ENCODE measurements at places on chromosomes 6 and 20.

GRCh38 chr6:33123732-33124524 is 48.1 kb downstream of the HLA-DPB1 start:
- DNase-seq = no peak

DNA sequence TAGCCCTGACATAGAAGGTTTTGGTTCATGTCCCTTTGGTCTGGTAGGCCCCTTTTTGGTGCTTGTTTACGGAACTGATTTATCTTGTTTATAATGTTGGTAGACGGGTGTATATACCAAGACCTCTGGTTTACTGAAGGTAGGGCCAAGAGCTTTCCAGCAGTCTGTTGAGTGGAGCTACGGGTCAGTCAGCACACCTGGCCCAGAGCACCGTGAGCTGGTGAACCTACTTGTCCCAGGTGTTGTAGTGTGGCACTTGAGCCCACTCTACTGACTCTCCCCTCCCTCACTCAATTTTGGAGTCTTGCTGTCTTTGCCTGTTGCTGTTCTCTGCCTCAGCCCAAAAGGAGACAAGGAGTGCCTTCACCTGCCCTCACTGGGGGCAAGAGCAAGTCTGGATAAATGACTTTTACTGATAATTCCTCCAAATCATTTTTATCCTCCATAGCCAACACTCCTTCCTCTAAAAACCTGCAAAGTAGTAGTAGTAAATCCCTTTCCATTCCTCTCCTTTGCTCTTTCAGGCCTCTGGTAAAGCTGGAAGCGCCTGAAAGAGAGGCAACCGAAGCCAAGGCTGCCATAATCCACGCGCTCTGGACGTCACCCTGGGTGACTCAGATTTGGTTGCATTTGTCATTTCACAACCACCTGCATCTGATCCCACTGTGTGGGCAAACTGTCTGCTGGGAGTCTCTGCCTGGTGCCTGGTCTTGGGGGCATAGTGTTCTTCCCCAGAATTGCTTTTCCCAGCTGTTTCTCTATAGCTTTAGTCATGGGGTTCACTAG is 22.2 kb downstream of the RREB1 start:
- DNase-seq = no peak

GRCh38 chr20:64033981-64034493 is 1.9 kb upstream of the C20orf204 start:
- DNase-seq = no peak

DNA sequence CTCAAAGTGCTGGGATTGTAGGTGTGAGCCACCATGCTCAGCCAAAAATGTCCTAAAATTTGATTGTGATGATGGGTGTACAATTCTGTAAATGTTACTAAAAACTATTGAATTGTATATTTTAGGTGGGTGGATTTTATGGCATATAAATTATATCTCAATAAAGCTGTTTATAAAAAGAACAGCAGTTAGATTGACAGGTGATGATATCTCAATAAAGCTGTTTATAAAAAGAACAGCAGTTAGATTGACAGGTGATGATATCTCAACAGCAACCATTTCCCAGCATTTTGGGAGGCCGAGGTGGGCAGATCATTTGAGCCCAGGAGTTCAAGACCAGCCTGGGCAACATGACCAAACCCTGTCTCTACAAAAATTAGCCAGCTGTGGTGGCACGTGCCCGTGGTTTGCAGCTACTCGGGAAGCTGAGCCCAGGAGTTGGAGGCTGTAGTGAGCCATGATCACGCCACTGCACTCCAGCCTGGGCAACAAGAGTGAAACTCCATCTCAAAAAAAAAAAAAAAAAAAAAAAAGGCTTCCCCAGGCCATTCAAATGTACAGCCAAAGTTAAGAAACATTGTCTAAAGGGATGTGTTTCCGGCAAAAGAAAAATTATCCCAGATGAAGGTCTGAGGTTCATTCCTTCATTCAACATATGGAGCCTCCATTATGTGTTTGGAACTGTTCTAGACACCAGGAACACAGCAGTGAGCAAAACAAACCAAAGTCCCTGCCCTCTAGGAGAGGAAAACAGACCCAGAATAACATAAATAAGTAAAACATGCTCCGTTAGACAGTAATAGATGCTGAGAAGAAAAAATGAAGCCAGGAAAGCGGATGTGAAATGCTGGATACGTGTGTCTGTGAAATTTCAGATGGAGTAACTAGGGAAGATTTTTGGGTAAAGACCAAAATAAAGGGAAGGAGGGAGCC is 1.6 kb upstream of the RBCK1 start:
- DNase-seq = no peak

GRCh38 chr6:55175078-55176049 is 1.0 kb downstream of the HCRTR2 start:
- no peak for DNase-seq

DNA sequence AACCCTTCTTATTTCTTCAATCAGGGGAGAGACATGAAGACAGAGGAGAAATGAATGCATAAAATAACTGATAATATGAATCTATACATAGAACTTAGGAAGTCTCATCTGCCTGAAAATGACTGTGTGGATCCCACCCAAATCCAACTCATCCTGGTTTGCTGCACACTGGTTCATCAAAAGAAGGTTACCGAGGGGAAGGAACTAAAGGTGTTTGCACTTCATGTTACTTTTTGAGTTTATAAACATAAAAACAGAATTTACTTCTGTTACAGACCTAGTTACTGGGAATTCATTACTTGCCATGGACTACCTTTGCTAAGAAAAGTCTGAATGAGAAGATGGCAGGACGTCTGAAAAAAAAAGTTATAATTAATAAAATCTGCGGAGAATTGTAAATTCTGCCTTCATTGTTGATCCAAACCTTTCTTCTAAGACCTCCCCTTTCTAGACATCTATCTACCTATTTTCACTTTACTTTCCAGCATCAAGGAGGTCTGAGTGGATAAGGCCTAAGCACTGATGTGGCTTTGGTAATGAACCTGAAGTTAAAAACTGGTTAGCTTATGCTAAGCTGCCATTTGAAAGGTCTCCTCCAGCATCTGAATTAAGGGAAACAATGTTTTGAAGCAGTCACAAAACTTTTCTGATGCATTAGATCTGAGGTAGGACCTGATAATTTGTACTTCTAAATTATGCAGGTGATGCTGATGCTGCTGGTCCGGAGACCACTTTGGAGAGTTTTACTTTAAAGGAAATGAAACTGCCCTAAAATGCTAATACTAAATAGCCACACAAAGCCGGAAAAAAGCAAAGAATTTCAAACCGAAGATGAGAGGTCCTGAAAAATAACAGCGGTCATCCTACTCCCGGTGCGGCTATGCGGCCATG is 84.0 kb downstream of the HFE start:
- no peak for DNase-seq

DNA sequence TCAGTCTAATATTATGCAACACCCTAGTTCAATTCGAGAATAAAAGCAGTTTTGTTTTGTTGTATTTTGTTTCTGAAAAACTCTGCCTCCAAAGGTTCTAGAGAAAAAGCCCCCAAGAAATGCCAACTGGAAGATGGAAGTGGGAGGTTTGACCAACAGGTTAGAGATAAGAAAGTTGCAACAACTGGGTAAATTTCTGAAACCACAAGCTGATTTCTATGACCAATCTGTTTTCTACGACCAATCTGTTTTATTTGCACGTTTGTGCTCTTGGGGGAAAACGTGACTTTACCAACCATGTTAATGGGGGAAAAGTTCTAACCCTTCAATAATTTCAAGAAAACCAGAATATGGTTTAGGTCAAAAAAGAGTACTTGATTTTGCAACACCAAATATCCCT is 173.2 kb downstream of the PDE7B start:
- DNase-seq = no peak

DNA sequence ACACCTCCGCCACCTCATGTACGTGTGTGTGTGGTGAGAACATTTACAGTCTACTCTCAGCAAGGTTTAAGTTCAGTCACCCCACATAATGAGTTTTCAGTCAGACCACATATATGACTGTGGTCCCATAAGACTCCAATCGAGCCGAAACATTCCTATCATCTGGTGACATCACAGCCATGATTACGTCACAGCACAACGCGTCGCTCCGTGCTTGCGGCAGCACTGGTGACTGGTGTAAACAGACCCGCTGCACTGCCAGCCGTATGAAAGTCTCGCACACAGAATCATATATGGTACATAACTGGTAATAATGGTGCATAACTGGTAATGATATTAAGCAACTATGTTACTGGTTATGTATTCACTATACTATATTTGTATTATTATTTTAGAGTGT is 150.7 kb downstream of the DLL1 start:
- no peak for DNase-seq

DNA sequence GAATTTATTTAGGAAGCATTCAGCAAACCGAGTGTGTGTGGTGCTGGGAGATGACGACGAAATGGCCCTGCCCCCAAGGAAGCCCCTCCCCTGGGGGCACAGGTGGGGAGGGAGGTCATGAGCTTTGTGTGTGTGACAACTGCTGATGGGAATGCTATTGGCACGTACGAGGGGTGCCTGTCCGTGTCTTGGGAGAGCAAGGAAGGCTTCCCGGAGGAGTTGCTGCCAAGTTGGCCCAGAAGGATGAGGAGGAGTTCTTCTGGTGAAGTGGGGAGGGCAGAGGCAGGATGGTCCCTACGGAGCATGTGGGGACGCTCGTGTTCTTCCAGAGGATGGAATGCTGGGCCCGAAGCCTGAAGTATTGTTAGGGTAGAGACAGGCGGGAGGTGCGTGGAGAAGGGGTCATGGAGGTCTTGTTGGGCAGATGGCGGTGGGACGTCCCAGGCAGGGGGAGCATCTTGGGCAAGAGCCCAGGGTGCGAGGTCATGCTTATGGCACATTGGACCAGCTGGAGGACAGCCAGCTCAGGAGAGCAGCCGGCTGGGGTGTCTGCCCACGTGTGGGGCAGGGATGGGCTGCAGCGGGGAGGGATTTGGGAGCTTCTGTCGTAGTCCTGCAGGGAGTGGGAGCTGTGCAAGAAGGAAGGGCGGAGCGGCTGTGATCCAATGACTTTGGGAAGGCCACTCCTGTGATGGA is 46.1 kb downstream of the SYNJ2 start:
- DNase-seq = no peak

DNA sequence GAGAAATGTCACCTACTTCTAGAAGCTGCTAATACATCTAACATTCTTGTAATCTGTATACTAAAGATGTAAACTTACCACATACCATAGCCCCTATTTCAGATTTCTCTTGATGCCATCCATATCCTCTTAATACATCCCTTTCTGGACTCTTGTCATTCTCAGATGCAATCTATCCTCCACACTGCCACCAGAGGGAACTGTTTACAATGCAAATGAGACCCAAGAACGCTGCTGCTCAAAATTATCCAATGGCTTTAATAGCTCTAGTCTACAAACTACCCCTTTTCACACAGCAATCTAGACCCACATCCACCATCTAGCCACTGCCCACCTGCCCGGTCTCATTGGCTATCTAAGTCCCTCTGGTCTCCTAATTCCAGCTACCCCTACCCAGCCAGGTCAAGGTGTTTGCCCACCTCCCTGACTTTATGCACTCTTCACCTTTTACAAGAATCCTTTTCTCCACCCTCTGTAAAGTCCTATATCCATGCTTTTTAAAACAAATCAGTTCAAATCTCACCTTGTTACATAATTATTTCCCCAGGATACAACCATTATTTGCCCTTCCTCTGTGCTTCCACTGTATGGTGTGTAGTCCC is 14.8 kb downstream of the FAXC start:
- no peak for DNase-seq

GRCh38 chr6:93799226-93799625 is 379.9 kb upstream of the EPHA7 start:
- no peak for DNase-seq

DNA sequence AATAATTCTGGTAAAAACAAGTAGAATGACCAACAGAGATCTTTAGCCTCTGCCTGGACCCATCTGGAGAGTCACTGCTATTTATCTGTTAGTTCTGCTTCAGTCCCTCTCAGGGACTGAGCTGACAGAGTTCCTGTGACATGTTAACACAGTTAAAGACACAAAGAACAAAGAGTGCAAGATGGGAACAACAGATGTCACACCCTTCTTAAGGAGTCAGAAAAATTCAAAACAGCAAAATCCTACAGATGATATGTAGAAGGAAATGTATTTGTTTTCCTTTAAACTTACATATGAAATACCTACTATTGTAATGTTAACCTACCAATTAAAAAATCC is 102.2 kb downstream of the FYN start:
- no peak for DNase-seq

- DNase-seq = no peak
Measured at GRCh38 chr20:9572670-9573069, 58.3 kb downstream of the LAMP5 start.

GRCh38 chr20:63957690-63958441 is 1.6 kb upstream of the UCKL1 start:
- DNase-seq = no peak

DNA sequence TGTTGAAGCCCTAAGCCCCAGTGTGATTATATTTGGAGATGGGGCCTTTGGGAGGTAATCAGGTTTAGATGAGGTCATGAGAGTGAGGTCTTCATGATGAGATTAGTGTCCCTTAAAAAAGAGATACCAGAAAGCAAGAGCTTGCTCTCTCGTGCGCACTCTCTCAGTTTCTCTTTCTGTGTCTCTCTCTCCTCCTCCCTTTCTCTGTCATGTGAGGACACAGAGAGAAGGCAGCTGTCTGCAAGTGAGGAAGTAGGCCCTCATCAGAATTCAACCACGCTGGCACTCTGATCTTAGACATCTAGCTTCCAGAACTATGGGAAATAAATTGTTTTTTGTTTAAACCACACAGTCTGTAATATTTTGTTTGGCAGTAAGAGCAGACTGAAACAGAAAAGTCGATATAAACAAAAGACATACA is 180.5 kb downstream of the IBTK start:
- no peak for DNase-seq

- DNase-seq = no peak
Measured at GRCh38 chr6:103356531-103356930, 1503.2 kb downstream of the HACE1 start.

- no peak for DNase-seq
Measured at GRCh38 chr6:38134704-38135088, 315.2 kb downstream of the ZFAND3 start.

GRCh38 chr6:139597087-139597763 is 222.8 kb upstream of the CITED2 start:
- DNase-seq = no peak

DNA sequence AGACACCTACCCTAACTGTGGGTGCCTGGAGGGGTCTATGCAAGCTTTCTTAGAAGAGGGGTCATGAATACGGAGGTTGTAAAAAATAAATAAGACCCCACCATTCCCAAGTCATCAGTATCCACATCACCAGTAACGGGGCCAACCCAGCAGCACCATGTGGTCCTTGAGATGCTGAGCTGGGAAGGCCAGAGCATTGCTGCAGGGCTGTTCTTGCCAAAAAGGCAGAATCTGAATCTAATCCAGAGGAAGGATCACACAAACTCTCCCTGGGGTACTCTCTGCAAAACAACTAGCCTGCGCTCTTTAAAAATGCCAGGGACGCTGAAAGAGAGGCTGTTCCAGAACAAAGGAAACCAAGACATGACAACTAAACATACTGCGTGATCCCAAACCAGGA is 43.2 kb downstream of the SSR1 start:
- DNase-seq = no peak

GRCh38 chr6:2259002-2259494 is 13.6 kb upstream of the GMDS start:
- DNase-seq = no peak

GRCh38 chr6:2961506-2961905 is 9.9 kb downstream of the SERPINB6 start:
- no peak for DNase-seq

Measured in esophagus squamous epithelium (tissue), 5 donors.